Dermis blood vessel endothelial cell (primary cell): ENCODE measurements at places on chromosomes 4 and X. TPM values are rescaled to one million over a fixed set of nuclear protein-coding genes. Genes with fewer than 3 reads are reported as not detected.

DNA sequence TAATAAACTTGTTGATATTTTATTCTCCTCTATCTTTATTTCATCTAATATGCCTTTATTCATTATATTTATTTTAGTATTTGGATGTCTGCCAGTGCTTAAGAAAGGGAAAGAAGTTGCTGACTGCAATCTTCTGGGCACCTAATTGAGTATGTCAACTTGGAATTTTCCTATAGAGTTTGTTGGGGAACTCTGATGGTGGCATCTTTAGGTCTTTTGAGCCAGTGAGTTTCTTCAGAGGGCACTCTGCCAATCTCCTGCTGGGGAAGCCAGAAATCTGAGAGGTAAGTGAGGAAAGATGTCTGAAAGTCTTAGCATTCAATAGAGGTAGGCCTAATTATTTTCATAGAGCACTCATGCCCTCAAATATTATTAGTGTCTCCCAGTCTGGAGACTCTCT lies 475.0 kb downstream of the GABRG1 start:
- DNase-seq, result no peak

GRCh38 chr4:86661006-86661405 lies 66.9 kb downstream of the PTPN13 start:
- no peak for DNase-seq

The BST1 gene
- 41.0 and 49.0 TPM in 2 replicates for total RNA-seq

DNA sequence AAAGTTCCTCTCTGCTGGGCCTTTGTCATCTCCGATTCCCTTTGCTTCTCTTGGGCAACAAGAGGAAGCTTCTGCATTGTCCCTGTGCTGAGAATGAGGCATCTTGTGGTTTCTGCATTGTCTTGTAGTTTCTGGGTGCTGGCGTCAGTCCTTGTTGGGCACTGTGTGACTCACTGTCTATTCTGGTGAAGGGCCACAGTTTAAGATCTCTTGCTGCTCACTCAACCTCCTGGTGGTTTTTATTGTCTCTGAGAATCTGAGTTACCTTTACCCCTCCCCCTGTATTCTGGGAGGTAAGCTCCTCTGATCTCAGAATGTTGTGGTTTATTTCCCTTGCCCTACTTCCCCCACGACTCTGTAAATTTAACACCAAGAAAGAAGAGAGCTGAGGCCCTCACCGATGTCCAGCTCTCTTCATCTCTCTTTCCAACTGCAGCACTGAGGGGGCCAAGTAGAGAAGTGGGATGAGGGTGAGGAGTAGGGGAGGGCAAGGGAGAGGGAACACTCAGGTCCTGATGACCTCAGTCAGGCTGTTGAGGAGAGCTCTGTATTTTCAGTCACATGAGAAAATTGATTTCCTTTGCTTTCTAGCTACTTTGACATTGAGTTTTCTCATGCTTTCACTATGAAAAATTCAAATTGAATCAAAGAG lies 441.6 kb upstream of the PITX2 start:
- no peak for DNase-seq

DNA sequence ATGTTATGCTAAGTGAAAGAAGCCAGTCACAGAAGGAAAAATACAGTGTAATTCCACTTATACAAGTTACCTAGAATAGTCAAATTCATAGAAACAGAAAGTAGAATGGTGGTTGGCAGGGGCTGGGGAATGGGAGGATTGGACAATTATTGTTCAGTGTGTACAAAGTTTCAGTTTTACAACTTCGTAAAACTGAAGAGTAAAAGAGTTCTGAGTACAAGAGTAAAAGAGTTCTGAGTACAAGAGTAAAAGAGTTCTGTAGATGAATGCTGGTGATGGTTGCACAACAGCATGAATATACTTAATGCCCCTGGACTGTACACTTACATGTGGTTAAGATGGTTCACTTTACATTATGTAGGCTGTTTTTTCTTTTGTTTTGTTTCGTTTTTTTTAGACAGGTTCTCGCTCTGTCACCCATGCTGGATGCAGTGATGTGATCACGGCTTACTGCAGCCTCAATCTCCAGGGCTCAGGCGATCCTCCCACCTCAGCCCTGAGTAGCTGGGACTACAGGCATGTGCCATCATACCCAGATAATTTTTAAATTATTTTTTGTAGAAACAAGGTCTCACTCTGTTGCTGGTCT lies 230.9 kb downstream of the SOWAHB start:
- no peak for DNase-seq

The NPY2R gene
- total RNA-seq, result not detected in 2 replicates

DNA sequence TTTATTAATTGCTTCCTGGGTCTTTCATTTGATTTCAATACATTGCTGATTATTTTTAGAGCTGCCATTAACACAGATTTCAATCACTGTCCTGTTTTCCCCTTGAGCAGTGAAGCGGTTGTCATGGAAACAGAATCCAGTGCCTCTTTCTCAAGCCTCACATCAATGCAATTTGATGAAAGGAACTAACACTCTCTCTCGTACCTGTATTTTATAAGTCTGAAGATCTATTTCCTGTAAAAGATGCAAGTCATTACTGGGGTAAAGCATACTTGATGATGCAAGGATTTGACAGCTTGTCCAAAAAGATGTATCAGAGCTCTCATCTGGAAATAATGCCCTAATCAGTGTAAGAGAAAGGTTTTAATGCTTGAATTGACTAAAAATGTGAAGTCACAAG lies 17.9 kb upstream of the GASK1B start:
- DNase-seq, result no peak

DNA sequence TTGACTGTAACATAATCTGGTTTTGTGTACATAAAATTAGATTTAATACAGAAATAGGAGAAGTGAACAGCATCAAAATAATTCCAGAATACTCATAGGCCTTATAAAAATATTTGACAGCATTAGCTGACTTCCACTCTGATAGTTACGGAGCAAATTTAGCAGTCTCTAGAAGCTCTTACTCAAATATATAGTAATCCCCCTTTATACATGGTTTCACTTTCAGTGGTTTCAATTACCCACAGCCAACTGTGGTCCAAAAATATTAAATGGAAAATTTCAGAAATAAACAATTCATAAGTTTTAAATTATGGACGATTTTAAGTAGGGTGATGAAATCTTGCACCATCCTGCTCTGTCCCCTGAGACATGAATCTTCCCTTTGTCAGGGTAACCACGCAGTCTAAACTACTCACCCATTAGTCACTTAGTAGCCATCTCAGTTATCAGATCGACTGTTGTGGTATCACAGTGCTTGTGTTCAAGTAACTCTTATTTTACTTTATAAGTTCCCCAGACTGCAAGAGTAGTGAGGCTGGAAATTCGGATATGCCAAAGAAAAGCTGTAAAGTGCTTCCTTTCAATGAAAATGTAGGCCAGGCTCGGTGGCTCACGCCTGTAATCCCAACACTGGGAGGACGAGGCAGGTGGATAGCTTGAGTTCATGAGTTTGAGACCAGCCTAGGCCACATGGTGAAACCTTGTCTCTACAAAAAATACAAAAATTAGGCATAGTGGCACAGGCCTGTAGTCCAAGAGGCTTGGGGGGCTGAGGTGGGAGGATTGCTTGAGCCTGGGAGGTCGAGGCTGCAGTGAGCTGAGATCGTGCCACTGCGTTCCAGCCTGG lies 17.2 kb upstream of the RTL9 start:
- no peak for DNase-seq

GRCh38 chrX:19156186-19156585 lies 33.9 kb upstream of the ADGRG2 start:
- no peak for DNase-seq

The ADH4 gene
- not detected in 2 replicates for total RNA-seq

- no peak for DNase-seq
Measured at GRCh38 chrX:24513416-24513815, 48.3 kb downstream of the PDK3 start.
